Activated gamma-delta T cell treated with Interleukin-2 at 50 U/mL for 16 hours (primary cell): ENCODE measurements at places on chromosomes 2 and 18.

DNA sequence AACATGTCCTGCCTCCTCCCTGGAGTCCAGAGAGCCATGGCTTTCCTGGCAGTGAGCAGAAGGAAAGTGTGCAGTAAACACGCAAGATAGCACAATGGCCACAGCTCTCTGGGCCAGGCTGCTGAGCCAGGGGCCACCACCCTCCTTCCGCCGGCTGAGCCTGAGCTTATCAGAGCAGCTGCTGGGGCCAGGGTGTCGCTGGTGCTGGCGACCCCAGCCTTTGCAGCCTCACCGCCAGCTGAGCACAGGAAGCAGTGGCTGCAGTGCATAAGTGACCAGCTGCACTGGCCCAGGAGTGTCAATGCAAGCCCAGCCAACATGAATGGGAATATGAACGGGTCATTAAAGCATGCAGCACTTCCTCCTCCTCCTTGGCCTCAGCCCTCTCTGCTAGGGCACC, 172.0 kb downstream of the ZFP36L2 start:
- DNase-seq, result no peak

DNA sequence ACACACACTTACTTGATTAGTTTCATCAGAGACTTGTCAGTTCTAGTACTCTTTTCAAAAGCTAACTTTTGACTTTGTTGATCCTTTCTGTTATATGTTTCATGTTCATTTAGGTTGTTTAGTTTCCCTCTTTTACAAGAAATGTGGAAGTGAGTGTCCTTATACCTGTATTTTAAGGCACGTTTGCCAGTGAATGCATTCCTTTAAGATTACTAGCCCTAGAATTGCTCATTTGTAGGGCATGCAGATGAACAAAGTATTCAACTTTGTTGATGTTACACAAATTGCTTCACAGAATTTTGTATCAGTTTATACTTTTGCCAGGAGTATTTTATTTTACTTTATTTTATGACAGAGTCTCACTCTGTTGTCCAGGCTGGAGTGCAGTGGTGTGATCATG, 6.3 kb downstream of the IL1RL2 start:
- DNase-seq, result no peak

DNA sequence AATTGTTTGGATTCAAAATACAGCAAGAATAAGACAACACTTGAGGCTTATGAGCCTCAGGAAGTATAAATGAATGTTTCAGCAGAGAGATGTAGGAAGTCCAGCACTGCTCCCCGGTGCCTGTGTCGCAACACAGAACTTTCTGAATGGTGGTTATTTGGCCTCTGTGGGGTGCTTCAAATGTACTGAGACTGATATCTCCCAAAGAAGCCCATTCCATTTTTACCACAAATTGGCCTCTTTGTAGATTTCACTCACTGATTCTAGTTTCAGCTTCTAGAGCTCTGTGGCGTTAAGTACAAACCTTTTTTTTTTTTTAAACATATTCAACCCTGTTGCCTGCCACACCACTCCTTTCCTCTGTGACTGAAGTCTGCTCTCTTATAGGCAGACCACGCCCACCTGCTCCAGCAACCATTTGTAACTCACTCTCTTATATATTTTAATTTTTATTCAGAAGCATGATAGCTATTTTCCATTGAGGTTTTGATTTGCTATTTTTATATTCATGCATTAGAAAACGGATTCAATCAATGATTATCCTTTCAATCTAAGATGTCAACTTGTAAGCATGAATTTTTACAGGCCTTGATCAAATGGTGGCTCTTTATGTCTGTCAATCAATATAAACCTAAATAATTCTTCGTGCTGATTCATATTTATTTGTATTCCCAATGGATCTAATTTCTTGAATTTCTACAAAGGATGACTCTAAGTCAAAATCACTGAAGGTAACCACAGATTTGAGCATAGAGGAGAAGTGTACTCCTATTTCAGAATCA, 277.1 kb upstream of the CCDC68 start:
- DNase-seq, result no peak

GRCh38 chr2:231660860-231661259, 47.5 kb upstream of the PTMA start:
- DNase-seq, result no peak

DNA sequence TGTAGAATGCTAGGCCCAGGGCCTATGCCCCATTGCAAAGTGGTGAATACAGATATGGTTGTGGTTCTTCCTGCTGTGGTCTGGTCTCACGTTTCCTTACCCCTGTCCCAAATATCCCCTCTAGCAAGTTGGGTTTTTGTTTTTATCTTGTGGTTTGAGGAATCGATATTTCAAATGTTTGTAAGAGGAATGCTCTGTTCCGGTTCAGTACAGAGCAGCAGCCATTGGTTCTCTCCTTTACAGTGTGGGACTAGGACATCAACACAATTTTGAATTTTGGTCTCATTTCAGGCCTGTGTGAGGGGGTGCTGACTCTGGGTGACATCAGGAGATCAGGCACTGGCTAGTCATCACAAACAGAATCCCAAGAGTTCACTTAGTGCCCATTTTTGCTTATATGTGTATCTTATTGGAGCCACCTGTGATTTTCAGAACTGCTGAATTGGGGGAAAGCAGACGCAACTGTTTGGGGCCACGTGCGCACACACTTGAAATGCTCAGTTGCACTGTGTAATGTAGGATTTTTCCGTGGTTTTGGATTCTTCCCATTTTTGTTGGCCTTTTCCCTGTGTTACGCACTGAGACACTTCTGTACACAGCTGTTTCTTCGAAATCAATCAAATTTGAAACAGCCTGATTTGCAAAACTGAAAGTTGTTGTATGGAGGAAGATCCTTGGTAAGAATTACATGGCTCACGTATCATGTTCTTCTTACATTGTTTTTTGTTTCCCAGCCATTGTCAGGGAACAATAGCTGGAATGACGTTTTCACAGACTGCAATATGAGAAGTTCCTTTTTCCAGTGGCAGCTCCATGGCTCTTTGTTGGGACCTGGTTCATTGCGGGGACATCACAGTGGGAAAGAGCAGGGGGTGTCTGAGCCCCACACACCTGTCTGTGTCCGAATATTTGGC, 8.6 kb downstream of the SH3BP4 start:
- DNase-seq, result no peak

DNA sequence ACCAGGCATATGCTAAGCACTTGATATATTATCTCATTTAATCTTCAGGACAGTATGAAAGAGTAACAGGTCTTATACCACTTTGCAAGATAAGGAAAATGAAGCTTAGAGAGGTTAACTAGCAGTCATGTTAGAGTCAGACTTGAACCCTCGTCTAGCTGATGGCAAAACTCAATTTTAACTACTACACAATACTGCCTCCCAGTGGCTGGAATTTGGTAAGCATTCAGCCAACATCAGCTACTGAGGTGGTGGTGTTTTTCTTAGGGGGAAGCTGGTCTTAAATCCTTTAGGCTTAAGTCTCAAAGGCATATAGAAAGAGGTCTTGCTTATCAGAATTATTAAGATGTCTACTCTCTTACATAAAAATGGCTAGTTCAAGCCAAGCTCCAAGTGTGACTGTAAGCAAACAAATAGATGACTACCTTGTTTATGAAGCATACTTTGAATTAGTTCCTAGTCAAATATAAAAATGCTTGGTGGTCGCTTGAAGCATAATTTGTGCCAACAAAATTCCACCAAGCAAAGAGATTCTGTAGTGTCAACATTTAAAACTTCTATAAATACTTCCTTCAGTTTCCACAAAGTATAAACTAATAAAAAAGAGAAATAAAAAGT, 325.4 kb upstream of the FIGN start:
- no peak for DNase-seq

DNA sequence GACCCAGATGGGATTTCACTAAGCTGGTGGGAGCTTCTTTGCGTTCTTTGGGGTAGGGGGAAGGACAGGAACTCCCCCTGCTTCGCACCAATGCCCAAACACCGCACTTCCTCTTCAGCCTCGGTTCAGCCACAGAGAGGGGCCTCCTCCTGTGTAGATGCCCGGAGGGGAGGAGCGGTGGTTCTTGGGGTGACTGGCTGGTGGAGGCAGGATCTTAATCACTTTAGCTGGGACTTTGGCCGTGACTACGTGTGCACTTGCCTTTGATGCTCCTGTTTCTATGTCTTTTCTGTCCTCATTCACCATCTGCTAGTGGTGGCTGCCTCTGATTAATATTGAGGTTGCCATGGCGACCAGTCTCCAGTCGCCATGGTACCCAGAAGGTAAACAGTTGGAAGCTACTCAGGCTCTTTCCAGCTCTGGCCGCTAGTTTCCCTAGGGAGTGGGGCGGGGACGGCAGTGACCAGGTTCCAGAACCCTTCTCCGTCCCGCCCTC, 1.9 kb downstream of the CNGA3 start:
- no peak for DNase-seq

GRCh38 chr2:83196225-83196624, 1262.9 kb downstream of the SUCLG1 start:
- no peak for DNase-seq
